Myocyte (in vitro differentiated cells): ENCODE measurements at places on chromosomes 6 and 20.

DNA sequence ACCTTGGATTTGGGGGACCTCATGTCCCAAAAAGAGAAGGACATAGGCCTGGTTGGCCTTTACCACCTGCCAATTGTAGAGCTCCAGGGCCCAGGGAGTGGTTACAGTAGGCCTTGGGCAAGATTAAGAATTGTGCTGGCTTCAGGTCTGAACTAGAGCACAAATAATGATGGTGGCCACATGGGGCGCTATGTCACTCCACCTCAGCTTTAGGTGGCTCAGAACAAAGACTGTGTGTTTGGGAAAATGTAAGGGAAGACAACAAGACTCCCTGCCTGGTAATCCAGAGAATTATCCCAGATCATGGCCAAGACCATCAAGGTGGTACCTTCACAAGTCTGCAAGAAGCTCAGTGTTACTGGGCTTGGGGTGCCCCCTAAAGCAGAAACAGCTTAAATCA lies 224.9 kb upstream of the OPRM1 start:
- no peak for DNase-seq

- no peak for DNase-seq
These were observed 331.7 kb downstream of the FARS2 start for GRCh38 chr6:5592886-5593519.

DNA sequence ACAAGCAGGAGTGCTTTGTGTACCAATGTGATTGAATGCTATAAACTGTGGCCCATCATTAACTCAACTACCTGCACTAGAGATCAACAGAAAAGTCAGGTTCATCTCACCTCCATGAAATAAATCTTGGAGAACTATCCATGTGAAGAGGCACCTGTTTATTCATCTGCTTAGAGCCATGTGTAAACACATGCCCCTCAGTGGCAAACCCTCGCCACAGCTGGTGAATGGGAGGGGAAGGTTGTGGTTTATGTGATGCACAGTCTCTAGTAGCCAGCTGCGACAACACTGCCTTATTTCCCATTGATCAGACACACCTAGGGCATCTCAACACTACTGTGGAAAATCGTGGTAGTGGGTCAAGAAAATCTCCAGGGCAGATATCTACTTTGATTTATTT lies 640.2 kb downstream of the PTPRT start:
- DNase-seq: no peak

DNA sequence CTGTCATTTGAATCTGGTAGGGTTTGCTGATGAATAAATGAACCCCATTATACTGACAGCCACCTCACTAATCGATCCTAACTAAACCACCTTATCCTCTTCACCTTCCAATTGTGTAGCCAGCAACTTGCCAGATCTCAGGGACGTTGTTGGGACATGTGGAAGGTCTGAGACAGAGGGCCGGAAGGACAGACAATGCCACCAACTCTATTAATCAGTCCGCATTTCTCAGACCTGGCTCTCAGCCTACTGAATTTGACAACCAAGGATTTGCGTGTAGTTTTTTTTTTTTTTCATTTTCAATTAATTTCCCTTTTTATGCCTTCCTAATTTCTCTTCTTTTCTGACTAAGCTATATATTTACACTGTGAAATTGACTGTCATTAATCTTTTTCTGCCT lies 122.5 kb downstream of the CARMIL1 start:
- DNase-seq: no peak

GRCh38 chr6:52254731-52255378 lies 10.6 kb upstream of the IL17F start:
- DNase-seq: no peak

GRCh38 chr6:108686896-108687295 lies 126.2 kb downstream of the FOXO3 start:
- DNase-seq: no peak

GRCh38 chr6:30612687-30613248 lies 4.3 kb downstream of the PPP1R10 start:
- DNase-seq: no peak

DNA sequence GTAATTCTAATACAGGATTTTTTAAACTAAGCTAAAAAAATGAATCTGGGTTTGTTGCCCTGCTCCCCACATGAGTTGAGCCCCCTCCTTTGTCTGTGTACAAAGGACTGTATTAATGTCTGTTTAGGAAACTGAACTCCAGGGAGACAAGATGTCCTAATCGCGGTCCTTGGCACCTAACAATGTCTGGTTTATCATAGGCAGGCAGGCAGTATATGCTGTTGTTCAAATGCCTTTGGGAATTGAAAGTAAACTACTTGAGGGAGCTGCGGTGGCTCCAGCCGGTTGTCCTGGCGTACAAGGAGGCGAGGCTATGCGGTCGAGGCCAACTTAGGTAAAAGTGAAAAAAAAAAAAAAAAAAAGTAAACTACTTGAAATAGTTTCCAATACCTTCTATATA lies 98.5 kb downstream of the TULP4 start:
- DNase-seq: no peak

DNA sequence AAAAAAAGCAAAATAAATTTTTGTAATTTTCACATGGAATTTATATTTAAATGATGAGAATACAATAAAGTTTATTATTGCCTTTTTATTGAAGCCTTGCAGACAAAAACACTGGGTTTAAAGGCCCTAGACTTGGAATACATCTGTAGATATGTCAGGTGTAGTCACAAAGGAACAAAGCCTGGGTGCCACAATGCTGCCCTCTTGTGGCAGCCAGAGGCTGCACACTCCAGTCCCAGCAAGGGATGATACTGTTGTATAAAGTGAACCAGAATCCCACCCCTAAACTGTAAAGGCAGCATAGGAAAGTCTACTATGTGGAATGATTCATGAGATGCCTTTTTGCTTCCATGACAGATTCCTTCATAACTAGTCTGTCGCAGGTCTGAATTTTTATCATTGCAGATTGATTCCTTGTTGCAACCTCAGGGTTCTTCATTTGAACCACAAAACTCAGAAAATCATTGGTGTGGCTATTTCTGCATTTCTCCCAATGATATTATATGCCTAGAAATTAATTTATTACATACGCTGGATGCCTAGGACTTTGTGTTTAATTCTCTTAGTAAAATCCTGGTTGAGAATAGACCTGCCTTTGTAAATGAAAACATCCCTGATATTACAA lies 37.0 kb downstream of the MAK start:
- DNase-seq: peak; percentile 69

GRCh38 chr6:43917878-43918382 lies 147.9 kb downstream of the VEGFA start:
- no peak for DNase-seq

DNA sequence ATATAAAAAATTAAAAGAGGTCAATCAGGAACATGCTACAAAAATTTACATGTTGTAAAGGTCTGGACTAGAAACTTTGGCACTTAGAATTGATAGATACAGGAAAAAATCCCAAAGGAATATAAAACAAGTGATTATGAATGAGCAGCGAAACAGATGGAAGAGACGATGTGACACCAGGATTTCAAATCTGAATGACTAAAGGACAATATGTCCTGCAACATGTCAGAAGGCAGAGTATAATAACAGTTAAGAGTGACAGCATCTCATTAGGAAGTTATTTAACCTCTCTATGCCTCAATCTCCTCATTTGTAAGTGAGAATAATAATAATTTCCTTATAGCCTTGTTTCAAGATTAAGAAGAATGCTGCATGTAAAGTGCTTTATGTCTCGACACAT lies 50.3 kb downstream of the FRK start:
- no peak for DNase-seq

DNA sequence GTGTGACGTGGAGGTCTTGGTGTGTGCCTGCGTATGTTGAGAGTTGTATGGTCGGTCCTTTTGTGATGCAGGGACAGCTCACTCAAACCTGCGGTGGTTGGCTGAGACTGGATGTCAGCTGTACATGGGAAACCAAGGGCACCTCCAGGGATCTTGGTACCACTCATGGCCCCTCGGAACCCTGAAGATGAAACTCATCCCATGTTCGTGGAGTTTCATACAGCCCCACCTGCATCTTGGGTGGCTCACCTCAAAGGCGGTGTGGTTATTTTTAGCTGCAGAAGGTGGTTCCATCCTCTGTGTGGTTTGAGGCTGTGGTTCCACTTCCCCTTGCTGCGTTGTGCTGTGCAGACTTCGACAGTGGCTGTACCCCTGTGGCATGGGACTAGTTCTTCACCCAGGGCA lies 52.6 kb upstream of the SLC22A1 start:
- no peak for DNase-seq

DNA sequence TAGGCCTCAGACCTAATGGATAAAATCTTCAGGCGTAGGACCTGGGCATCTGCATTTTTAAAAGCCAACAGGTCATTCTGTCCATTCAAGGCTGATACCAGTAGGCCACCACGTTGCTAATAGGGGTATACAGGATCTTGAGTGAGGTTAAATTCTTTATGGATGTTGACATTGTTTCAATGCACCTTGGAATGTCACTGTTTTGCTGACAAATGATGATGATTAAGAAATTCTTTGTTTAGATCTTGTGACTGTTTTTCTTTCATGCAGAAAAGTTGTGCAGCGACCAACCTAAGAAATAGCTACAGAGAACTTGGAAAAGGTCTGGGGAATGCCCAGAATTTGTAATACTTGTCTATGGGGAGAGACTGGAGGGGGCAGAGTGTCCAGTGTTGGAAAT lies 101.1 kb upstream of the CLDN20 start:
- DNase-seq: no peak

GRCh38 chr6:45681860-45682511 lies 304.3 kb upstream of the SUPT3H start:
- peak; percentile 66 for DNase-seq

DNA sequence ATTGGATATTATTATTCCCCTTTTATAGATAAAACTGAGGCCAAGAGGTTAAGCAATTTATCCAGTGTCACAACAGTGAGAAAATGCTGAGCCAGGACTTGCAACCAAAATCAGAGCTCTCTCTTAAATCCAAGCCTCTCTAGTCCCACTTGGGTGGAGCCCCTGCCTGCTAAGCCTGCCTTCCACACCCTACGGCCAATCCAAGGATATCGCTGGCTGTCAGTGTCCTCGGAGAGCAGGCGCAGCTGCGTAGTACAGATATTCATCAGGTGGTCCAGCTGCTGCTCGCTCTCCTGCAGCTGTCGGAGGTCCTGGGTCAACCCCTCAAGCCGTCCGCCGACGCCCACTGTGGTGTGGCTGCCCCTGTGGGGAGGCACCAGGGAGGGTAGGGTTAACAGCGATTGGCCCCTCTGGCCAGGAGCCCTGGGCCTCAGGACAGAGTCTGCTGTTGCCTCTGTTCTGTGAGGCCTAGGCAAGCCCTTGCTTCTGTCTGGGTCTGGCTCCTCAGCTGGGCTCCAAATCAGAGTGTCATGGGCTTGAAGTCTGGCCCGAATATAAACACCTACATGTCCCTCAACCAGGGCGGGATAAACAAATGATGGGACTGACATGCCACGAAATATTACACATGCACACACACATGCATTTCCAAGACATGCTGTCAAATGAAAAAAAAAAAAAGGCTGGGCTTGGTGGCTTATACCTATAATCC lies 3.9 kb upstream of the NECAB3 start:
- DNase-seq: no peak

- DNase-seq: no peak
These were observed 212.5 kb upstream of the SUPT3H start for GRCh38 chr6:45590226-45590625.

- DNase-seq: no peak
These were observed 10.7 kb downstream of the FIG4 start for GRCh38 chr6:109701774-109702173.

GRCh38 chr20:45752746-45753145 lies 30.6 kb downstream of the SPINT4 start:
- peak; percentile 47 for DNase-seq

DNA sequence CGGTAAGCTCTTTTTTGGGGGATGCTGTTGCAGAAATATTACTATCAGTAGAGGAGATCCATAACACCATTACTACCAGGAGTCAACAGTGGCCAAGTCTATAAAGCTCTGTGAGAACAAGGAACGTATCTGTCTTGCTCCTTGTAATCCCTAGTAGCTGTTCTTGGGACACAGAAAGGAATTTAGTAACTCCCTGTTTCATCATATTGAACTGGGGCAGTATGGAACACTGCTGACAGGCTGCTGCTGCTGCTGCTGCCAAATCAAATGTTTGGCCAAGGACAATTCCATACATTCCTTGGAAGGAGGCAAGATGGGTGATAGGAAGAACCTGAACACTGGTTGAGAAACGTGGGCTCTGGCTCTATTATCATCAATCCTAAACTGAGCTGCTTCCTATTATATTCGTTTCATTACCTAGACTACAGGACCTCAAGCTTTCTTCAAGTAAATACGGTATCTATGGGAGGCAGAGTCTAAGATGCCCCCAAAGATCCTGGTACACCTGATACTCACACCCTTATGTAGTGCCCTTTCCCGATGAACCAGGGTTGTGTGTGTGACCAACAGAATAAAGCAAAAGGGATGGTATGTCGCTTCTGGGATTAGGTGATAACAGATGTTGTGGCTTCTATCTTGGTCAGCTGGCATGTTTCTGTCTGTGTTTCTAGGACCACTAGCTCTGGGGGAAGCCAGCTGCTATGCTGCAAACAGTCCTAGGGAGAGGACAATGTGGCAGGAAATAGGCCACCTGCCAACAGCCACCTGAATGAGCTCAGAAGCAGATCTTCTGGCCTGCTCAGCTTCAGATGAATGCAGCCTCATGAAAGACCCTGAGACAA lies 39.5 kb downstream of the ELOVL5 start:
- DNase-seq: peak; percentile 94

DNA sequence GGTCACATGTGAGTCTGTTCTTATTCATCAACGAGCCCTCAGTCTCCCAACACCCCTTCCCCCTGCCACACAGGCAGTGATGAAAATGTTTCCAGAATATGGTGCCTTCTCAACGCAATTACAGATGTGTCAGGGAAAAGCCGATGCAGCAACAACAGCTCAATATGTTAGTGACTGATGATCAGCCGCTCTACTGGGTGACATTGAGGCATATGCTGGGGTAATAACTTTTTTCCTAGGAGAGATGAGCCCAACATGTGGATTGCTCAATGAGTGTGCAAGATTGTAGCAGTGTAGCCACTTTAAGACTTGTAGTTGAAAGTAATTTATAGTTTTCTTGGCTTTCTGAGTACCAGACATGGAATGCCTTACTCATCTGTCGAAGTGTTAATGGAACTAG lies 49.4 kb downstream of the DTD1 start:
- no peak for DNase-seq

GRCh38 chr20:24407151-24407550 lies 62.3 kb upstream of the SYNDIG1 start:
- DNase-seq: no peak

GRCh38 chr6:109791301-109791700 lies 100.2 kb downstream of the FIG4 start:
- peak; percentile 67 for DNase-seq

DNA sequence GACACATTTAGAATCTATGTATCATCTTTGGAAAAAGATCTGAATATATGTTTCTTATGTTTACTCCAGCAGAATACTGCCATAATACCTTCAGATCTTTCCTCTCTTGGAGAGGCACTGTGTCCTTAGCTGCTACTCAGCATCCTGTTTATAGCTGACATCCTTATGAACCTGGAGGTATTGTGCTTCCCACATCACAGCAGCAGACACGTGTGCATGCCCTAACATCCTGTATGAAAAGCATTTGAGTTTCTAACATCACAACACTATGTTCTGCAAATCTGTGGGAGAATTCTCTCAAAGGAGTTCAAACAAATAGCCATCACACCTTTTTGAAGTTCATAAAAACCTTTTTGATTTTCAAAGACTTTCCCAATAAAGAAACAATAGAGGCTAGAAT lies 216.0 kb downstream of the GJA1 start:
- DNase-seq: no peak

GRCh38 chr20:36117638-36118037 lies 36.9 kb upstream of the EPB41L1 start:
- no peak for DNase-seq

GRCh38 chr6:169328112-169328801 lies 74.6 kb upstream of the THBS2 start:
- DNase-seq: peak; percentile 57

- DNase-seq: no peak
These were observed 94.0 kb upstream of the PHACTR1 start for GRCh38 chr6:12622566-12622965.
